Osteocyte (in vitro differentiated cells): ENCODE measurements at places on chromosomes 1 and 21. TPM values are rescaled to one million over a fixed set of nuclear protein-coding genes. Genes with fewer than 3 reads are reported as not detected.
A peak's percentile ranks its signal among the peaks of the same experiment; 100 is the strongest.

GRCh38 chr21:44836666-44837471 lies 19.0 kb upstream of the SUMO3 start:
- no peaks in the 10 kb centered on the region for H3K36me3 ChIP-seq
- DNase-seq = no peak
- peaks cover 4% of the 10 kb centered on the region for H3K27me3 ChIP-seq
- no peak overlapping the region for H3K27ac ChIP-seq
- peaks cover 12% of the 10 kb centered on the region for H3K4me1 ChIP-seq
- no peak overlapping the region for H3K4me3 ChIP-seq

- H3K27ac ChIP-seq = peak within 1 kb of the TSS; percentile 94
- peak; percentile 86 for DNase-seq
- peaks cover 88% of the 10 kb centered on the region for H3K4me1 ChIP-seq
- H3K4me3 ChIP-seq = peak within 1 kb of the TSS; percentile 63
- no peaks in the 10 kb centered on the region for H3K27me3 ChIP-seq
Observed at GRCh38 chr1:31703431-31704270, at the start of gene COL16A1. Gene COL16A1, minus strand, starts transcription at chr1:31704017. Its CDS starts 1,824 bp downstream, at chr1:31702193.

GRCh38 chr1:43058545-43059360 lies 100.1 kb upstream of the SLC2A1 start:
- no peak overlapping the region for H3K4me3 ChIP-seq
- no peaks in the 10 kb centered on the region for H3K36me3 ChIP-seq
- no peak overlapping the region for H3K27ac ChIP-seq

Gene ANGPTL7
- not detected in 2 replicates for total RNA-seq
